NCI-H1436 (cell line): ENCODE measurements at places on chromosomes 13 and 19.

DNA sequence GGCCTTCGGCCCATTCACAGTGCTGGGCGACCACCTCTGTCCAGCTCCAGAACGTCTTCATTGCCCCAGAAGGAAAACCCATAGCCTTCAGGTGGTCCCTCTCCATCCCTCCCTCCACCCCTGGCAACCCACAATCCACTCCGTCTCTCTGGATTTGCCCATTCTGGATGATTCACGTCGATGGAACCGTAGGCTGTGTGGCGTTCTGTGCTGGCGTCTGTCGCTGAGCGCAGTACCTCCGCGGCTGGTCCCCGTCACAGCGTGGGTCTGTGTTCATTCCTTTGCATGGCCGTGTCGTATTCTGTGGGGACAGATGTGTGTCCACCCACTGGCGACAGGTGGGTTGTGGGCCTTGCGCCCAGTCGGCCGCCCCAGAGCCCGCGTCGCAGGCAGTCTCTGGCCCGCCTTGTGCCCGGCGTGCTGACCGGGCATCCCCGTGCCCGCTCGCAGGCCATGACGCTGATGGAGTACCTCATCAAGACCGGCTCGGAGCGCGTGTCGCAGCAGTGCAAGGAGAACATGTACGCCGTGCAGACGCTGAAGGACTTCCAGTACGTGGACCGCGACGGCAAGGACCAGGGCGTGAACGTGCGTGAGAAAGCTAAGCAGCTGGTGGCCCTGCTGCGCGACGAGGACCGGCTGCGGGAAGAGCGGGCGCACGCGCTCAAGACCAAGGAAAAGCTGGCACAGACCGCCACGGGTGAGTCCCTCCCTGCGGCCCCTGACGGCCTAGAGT lies 10.1 kb downstream of the EPN1 start:
- DNase-seq: no peak

DNA sequence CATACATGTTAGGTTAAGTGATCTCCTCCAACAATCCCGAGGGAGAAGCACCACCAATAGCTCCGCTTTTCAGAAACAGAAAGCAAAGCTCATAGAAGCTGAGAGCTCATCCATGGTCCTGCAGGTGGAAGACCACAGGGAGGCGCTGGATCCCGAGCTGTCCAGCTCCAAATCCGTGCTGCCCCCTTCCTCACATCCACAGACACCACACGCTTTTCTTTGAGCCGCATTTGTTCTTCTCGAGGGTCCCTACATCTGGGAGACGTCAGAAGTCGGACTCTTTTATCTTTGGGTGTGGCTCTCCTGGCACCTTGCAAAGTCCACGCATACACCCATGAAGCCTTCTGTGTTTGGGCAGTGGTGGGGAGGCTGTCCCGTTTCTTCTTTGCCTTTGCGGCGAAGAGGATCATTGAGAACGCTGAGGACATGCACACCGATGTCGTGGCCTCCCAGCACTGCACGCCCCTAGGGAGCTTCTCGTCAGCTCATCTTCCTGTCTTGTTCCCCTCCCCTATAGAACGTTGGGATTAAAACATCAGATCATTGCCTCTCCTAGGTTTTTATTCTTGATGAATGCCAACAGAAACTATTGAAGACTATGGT lies 184.8 kb downstream of the TEX29 start:
- no peak for DNase-seq

DNA sequence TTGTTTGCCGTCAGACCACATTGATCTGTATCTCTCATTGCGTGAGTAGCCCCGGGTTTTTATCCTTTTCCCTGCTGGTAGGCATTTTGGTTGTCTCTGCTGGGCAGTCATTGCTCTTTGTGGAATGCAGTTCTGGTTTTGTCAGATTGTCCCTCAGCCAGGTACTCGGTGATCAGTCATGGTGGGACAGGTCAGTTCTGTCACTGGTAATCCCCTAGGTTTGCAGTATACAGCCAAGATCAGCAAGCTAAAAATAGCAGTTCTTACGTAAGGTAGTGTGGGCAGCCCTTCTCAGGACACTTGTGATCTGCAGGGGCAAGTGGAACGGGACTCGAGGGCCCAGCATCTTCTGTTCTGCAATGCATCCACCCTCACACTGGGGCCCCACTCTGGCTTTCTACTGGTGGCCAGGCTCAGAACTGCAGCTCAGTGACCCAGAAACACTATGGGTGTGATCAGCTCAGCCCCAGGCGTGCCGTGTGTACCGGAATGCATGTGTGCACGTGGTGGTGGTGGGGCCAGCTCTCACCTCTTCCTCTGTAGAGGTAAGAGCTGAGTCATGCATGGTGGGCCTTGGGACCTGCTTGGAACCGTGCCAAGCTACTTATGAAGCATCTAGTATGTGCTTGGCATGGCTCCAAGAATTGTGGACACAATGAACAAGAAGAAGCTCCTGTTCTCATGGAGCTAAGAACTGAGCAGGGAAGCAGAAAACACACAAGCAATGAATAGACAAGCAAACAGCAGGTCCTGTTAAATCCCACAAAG lies 6.3 kb downstream of the PLEKHF1 start:
- peak; percentile 18 for DNase-seq

DNA sequence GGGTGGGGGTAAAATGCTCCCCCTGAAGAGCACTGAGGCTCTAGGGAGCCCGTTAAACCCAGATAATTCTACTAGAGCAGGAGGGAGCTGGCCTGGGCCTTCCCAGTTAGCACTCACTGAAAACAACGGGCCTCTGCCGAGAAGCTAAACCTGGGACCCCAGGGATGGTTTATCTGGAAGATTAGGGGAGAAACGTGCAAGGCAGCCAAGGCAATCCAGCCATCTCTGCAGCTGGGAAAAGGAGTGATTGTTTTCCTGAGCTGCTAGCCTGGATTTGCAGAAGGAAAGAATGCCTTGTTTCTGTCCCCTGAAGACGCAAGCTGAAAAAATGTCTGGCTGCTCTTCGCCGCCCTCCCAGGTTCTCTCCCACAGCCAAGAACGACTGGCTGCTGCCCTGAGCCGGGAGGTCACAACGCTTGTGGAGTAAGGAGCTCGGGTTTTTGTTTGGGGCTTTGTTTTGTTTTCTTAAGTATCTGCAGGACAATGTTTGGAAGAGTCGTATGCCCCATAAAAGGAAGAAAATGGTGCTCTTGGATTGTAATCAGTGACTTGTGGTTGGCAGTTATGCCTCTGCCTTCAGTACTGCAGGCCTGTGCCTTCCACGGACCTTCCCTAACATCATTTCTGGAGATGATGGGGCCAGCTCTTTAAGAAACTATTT lies 31.5 kb downstream of the COL4A2 start:
- DNase-seq: no peak

GRCh38 chr13:51280379-51280940 lies 58.3 kb downstream of the FAM124A start:
- no peak for DNase-seq

GRCh38 chr19:45879055-45879454 lies 6.9 kb downstream of the IRF2BP1 start:
- no peak for DNase-seq

GRCh38 chr13:37608750-37609339 lies 10.3 kb upstream of the POSTN start:
- DNase-seq: no peak

- no peak for DNase-seq
These were observed 39.6 kb downstream of the ATP11A start for GRCh38 chr13:112729408-112729807.

- DNase-seq: no peak
These were observed 8.5 kb downstream of the UBA2 start for GRCh38 chr19:34436716-34437115.

GRCh38 chr19:8161135-8161646 lies 11.8 kb upstream of the FBN3 start:
- peak; percentile 92 for DNase-seq

- peak; percentile 71 for DNase-seq
These were observed at the start of gene KDELR1 for GRCh38 chr19:48391100-48392005. KDELR1 (minus strand) TSS chr19:48391551; CDS start chr19:48391358, 193 bp downstream.

- no peak for DNase-seq
These were observed 33.2 kb downstream of the F2RL3 start for GRCh38 chr19:16921766-16922591.

DNA sequence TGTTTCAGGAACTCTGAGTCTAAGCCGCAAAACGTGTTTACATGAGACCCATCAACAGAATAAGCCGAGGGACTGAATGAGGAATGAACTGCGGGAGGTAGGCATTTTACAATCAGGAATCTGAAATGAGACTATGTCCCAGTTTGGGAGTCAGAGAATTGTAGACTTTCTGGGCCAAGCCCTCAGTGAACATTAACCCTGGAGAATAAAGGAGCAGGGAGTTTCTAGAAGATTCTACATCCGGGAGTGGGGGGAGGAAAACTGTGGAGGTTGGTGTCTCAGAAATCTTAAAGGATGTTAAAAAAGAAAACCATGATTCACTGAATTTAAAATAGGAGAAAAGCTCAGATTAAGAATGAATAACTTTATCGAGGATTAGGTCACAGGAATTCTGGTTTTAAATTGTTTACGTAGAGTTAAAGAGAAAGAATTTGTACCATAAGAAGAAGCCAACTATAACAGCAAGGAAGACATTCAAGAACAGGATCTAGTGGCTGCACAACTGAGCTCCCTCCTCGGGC lies 18.5 kb downstream of the RFX2 start:
- no peak for DNase-seq

DNA sequence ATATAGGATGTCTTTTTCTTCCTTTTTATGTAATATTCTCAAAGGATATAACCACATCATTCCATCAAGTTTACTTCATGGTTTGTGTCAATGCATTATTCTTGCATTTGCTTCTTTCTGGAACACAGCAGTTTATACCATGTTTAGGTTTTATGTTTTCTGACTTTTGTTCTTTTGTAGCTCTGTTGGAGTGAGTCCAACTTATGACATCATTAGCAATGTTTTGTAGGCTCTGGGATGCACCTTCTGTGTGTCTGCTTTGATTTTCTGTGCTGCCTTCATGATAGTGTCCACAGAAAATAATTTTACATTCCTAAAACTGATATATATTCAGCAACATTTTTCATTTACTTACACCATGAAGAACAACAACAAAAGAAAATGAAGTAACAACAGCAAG lies 68.9 kb downstream of the SHISA2 start:
- no peak for DNase-seq

DNA sequence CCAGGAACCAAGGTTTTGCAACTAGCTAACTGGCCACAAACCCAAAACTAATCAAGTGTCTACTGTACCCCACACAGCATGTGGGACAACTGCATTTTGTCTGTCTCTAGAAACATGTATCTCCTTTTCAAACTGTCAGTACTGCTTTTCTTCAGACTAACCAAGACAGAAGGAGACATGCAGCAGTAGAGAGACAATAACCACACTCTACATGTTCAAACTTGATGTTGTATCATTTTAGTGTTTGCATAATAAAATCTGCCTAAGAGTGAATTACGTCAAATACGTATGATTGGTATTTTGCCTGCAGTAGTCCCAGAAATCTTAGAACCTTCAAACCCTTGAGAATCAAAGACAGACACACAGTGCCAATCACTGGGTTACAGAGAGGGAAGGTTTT lies 22.0 kb upstream of the FREM2 start:
- DNase-seq: no peak
